Breast epithelium (tissue), 4 donors: ENCODE measurements at places on chromosomes 1 and 21.

GRCh38 chr1:41392528-41392924 lies 31.3 kb downstream of the FOXO6 start:
- no peak for DNase-seq

- DNase-seq: no peak
These were observed 23.4 kb downstream of the CTBS start for GRCh38 chr1:84550826-84551225.

DNA sequence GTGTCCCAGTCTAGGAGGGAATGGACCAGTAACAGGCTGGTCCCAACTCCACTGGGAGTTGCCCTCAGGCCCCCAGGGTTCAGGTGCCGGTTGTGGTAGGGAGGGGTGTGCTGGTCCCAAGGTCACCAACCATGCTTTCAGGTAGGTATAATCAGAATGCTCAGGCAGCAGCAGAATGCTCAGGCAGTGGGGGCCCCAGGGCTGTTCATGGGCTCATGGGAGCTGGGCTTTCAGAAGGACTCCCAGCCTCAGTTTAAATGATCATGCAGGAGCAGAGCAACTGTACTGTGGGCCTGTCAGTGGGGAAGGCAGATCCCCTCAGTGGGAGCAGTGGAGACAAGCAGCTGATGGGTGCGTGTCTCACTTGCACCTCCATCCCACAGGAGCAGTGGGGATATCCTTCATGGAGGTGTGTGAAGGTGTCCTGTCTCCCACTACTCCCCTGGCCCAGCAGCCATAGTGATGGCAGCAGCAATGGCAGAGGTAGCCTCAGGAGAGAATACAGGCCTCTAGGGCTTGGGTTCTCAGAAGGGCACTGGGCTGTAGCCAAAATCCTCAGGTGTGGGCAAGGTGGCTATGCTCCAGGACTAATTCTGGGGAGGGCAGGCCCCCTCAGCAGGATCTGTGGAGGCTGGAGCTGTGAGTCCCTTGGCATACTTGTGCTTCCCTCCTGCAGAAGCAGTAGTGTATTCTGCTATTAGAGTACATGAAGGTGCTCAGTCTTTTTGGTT lies 917.3 kb upstream of the B3GALT2 start:
- DNase-seq: no peak

DNA sequence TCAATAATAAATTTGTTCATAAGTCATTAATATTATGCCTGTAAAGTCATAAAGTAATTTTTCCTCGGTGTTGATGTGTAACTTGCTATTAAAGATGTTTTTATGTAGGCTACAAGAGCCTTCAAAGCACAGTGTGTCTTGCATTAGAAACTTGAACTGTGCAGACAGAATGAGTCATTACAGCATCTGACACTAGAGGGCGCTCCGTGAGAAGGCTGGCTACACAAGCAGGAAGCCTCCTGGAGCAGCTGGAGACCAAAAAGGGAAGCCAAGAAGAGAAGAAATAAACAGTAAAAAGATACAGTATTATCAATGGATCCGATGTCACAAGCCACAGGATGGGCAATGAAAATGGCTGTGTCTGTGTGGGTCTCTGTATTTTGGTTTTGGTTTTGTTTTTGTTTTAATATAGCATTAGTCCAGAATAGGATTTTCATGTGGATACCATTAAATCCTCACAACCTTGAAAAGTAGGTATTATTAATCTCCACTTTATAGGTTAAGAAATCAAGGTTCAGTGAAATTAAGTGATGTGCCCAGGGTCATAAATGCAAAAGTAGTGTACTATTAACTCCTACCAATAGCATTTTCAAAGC lies 16.1 kb upstream of the LRRC8D start:
- DNase-seq: peak; percentile 81

DNA sequence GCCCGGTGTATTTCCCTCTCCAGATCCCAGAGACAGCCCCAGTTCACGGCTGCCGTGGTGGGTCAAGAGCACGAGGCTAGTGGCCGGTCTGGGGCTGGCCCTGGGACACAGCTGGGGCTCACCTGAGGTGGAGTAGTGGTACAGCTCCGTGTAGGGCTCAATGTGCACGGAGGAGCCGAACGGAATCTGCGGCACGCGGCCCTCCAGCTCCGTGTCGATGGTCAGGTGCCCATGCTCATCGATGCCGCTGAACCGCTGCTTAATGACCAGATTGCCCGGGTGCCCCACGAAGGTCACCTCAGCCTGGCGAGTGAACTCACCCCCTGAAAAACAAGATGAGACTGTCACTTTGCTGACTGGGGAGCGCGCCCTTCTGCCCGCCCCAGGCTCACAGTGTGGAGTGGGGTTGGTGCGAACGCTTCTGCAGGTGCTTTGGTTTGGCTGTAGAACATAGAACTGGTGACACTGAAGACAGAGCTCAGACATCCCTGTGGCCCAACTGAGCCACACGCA lies 35.4 kb downstream of the NID1 start:
- DNase-seq: no peak

DNA sequence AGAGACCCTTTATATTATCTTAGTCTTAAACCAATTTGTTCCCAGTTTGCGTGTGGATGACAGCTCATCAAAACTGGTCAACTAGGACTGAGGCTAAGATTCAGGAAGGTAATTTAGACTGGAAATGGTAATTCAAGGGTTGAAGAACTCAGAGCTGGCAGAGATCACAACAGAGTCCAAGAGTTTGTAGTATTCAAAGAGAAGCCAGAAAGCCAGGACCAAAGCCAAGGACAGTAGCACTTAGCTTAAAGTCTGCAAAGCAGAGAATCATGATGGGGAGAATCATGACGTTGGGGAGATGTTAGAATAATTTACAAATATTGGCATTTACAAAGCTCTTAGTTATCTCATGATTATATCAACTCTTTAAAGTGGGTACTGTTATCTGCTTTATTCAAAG lies 32.6 kb downstream of the RNF11 start:
- no peak for DNase-seq

- no peak for DNase-seq
These were observed 4.6 kb upstream of the C1orf87 start for GRCh38 chr1:60078182-60078581.

- no peak for DNase-seq
These were observed 16.9 kb downstream of the CTH start for GRCh38 chr1:70427976-70428375.

DNA sequence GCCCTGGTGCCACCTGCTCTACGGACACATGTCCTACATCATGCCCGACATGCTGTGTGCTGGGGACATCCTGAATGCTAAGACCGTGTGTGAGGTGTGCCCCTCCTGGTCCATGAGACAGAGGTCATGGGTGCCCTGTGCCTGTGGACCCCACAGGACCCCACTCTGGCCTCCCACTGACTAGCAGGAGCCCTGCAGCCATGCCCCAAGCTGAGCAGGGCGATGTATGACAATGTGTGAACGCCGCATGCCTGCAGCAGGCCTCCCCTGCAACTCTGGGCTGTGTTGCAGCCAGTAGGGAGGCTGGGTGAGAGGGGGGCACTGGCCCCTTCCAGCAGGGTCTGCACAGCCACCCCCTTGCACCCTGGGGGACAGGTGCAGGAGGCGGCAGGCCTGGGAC lies 30.0 kb downstream of the PRSS38 start:
- DNase-seq: no peak

GRCh38 chr1:67679691-67680090 lies 5.3 kb upstream of the GADD45A start:
- DNase-seq: no peak

DNA sequence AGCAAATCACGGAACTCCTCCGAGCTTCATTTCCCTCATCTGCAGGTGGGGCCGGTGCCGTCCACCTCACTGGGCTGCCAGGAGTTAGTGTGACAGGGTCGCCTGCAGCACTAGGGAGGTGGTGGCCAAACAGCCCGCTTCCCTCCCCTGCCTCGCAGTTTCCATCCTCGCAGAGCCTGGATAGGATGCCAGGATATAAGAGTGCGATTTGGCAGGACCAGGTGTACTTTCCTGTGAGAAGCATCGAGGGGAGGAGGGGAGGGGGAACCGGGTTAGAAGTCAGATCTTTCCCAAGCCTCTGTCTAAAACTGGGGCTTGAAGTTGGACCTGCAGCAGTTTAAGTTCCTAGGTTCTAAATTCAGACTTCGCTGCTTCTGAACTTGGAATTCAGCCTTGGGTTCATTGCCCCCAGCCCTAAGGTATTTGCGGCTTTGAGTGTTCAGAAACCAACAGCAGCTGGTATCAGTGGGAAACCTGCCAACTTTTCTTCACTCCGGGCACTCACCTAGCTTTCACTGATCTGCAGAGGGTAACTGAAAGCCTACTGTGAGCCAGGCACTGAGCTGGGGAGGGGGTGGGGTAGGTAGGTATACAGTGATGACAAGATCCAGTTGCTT lies 1.7 kb upstream of the JUN start:
- DNase-seq: peak; percentile 81

DNA sequence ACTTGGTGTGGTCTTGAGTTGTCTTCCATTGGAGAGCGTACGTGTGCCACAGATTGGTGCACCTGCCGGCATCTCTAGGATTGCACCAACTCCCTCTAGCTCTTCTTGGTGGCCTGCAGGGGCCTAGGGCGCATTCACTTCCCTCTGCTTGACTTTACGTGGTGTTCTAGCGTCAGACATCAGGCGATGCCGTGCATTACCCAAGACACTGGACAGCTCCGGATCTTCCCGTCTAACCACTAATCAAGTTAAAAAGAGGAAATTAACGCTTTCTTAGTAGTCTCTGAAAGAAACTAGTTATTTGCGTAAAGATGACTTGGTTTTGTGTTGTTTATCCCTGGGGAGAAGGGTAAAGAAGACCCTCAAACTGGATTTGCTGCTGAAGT lies 510 bp upstream of the IL10RB start:
- no peak for DNase-seq

DNA sequence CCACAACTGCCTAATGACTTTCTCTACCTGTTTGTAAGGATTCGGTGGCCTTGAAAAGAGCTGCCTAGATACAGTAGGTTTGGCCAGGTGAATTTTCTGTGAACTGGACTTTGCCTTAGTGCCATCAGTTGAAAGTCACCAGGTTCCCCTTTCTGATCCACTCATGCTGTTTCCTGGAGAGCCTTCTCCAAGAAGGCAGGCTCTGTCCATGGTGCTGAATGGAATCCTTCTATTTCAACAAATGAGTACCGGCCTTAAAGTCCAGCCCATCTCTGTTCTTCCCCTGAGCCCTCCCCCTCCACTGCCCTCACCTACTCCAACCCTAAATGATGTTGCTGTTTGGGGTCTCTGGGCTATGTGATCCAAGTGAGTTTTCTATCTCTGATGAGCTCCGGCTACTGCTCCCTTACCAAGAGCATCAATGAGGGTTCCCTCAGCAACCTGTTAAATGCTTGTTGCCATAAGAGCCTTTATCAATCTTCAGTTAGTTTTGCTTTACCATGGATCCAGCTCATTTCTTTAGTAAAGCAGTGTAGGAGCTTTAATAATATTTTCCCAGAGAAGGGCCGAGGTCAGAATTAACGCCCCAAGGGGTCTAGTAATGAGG lies 500.4 kb downstream of the PTPRU start:
- DNase-seq: no peak

DNA sequence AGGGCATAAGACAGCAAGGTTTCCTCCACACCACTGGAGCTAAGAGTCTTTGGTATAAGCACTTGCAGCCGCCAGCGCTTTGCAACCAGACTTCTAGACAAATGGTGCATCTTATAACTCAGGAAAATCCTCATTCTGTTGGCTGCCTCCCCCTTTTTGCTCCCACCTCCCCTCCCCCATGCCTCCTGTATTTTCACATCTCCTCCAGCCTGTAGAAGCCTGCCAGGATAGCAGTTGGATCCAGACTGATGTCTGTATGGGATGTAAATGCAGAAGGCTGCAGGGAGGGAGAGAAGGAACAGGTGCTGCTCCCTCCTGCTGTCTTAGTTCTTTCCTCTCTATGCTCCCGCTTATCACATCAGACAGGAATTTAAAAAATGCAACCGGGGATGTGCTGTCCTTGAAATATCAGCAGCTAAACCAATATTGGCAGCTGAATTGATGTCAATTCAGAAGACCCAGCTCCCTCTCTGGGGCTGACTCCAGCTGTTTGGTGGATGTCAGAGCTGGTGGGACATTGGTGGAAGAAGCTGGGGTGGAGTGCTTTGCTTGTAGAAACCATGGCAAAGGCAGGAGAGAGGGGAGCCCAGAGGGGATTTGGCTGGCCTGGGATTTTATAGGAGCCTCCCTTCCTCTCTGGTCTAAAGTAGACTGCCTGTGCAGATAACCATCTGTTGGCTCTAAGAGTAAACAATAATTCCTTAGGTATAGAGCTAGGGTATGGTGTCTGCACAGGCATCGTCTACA lies 53.5 kb downstream of the NFASC start:
- DNase-seq: no peak

DNA sequence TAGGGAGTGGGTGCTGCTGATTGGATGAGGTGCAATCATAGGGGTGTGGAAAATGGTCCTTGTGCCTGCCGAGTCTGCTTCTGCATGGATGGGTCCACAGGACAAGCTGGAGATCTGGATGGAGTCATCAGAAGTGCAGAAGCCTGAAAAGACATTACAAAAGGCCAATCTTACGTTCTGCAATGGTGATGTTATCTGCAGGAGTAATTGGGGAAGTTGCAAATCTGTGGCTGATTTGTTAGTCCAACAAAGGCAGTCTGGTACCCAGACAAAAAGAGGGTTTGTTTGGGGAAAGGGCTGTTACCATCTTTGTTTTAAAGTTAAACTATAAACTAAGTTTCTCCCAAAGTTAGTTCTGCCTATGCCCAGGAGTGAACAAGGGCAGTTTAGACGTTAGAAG lies 166.5 kb downstream of the PGBD5 start:
- no peak for DNase-seq

- DNase-seq: no peak
These were observed 25.5 kb downstream of the RGS7 start for GRCh38 chr1:241331328-241332036.

GRCh38 chr1:228770779-228771223 lies 35.5 kb downstream of the RHOU start:
- DNase-seq: no peak

DNA sequence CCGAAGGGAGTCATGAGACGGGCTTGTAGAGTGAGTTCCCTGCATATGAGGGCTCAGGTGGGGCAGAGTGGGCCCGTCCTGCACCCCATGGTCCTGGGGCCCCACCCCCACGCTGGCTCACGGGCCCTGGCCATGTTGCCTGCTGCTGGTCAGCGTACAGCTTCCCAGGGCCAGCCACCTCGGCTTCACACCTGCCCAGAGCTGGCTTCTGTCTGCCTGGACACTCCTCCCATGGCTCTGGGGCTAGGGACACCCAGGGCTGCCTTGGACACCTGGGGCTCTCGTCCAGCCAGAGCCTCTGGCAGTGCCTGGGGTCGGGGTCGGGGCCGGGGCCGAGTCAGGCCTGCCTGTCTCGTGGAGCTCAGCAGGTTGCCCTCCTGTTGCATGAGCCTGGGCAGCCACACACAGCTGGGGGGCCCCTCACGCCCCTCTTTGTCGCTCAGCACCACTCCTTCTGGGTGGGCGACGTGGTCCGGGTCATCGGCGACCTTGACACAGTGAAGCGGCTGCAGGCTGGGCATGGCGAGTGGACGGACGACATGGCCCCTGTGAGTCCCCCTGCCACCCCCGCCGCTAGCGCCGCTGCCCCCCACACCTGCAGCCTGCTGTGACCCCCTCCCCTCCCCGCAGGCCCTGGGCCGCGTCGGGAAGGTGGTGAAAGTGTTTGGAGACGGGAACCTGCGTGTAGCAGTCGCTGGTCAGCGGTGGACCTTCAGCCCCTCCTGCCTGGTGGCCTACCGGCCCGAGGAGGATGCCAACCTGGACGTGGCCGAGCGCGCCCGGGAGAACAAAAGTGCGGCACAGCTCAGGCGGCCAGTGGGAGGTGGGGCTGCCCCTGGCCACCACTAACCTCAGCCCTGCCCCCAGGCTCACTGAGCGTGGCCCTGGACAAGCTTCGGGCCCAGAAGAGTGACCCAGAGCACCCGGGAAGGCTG lies 5.5 kb upstream of the MMP23B start:
- DNase-seq: no peak

GRCh38 chr1:3895279-3895950 lies 4.7 kb downstream of the C1orf174 start:
- DNase-seq: no peak

GRCh38 chr1:215603319-215603718 lies 36.2 kb downstream of the KCTD3 start:
- DNase-seq: no peak
